ENCODE measurements at places on chromosomes 5 and 9.

GRCh38 chr9:71079451-71079850 lies 42.0 kb downstream of the TRPM3 start:
- DNase-seq: no peak

- no peak for DNase-seq
Observed at GRCh38 chr9:91954841-91955471, 4.9 kb upstream of the ROR2 start.

DNA sequence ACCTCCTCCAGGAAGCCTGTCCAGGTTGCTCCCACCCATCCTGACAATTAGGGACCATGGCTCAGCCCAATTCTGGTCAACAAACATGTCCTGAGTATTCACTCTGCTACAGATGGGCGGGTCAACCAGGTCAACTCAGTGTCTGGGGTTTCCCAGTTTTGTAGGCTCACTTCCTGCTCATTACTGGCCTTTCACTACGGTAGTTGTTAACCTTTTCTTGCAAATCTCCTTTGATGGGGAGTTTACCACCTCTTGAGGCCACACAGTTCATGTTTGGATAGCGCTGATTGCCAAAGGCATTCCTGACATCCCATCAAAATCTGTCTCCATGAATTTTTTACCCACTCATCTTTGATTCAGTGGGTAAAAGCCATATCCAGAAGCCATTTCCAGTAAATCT lies 13.8 kb downstream of the TMEM8B start:
- no peak for DNase-seq

DNA sequence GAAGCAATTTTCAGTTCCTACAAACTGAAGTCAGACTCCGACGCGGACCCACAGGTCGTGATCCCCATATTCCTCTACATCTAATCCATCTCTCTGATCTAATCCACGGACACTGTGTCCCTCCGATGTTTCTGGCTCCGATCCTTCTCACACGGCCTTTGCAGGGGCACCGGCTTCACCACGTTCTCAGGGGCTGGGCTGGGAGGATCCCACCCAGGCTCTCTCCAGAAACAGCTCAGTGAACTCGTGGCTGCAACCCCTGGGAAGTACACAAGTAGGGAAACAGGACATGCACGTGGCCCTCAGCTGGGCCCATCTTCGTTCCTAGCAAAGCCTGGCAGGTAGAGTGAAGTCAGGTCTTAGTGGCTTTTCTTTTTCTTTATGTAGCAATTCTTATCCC lies 49.1 kb upstream of the OLFM1 start:
- no peak for DNase-seq
